Left lung (tissue), 14 donors: ENCODE measurements at places on chromosomes 7 and 10. TPM values are rescaled to one million over a fixed set of nuclear protein-coding genes. Genes with fewer than 3 reads are reported as not detected.

CPA4 gene
- 1.5 TPM for total RNA-seq

AKR1C4 gene
- not detected for total RNA-seq

C7orf33 gene
- total RNA-seq: not detected

TUBAL3 gene
- total RNA-seq: not detected

TASOR2 gene
- total RNA-seq: 66.5 TPM

GRCh38 chr7:158519633-158520174 is 67.9 kb downstream of the PTPRN2 start:
- no peaks in the 10 kb centered on the region for H3K27me3 ChIP-seq
- H3K27ac ChIP-seq: no peak overlapping the region
- H3K4me3 ChIP-seq: no peak overlapping the region
- no peak for DNase-seq
- no peaks in the 10 kb centered on the region for H3K4me1 ChIP-seq
- no peaks in the 10 kb centered on the region for H3K36me3 ChIP-seq

GRCh38 chr10:51955696-51956095 is 256.3 kb upstream of the CSTF2T start:
- H3K4me3 ChIP-seq: no peak overlapping the region
- no peaks in the 10 kb centered on the region for H3K36me3 ChIP-seq
- DNase-seq: no peak
- H3K4me1 ChIP-seq: no peaks in the 10 kb centered on the region

DNA sequence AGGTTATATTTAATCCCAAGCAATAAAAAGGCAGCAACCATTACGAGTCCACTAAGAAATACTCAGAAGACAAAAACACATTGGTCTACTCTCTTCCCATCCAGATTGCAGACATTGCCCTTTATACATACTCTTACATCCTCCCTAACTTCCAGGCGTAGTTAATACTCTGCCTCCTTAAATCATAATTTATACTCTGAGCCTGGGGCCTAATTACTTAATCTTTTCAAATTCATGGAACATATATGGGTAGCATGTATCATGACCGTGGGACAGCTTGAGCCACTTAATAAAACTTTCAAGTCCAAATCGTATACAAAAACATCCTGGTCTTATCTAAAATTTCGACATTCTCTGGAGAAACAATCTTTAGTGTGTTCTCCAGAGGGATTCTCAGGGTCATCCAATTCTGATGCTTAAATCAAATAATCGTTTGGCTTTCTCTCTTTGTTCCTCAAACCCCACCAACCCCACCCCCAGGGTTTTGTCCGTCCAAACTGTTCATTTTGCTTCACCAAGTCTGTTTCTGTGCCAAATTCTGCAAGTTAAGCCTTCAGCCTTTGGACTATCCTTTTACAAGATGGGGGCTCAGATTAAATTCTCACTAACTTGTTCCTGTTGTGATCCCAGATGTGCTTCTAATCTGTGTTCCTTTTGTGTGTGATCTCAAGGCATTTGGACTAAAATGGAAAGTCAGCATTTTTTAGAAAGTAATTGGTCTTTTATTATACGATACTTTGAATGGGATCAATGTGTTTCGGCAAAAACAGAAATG is 86.4 kb downstream of the ADAM12 start:
- no peaks in the 10 kb centered on the region for H3K36me3 ChIP-seq
- peak; percentile 38 for DNase-seq
- no peaks in the 10 kb centered on the region for H3K4me1 ChIP-seq
- H3K27me3 ChIP-seq: no peaks in the 10 kb centered on the region

GRCh38 chr7:76260171-76260703 is 42.2 kb upstream of the HSPB1 start:
- DNase-seq: no peak
- peaks cover 4% of the 10 kb centered on the region for H3K4me1 ChIP-seq
- no peak overlapping the region for H3K4me3 ChIP-seq
- peaks cover 12% of the 10 kb centered on the region for H3K27me3 ChIP-seq

DNA sequence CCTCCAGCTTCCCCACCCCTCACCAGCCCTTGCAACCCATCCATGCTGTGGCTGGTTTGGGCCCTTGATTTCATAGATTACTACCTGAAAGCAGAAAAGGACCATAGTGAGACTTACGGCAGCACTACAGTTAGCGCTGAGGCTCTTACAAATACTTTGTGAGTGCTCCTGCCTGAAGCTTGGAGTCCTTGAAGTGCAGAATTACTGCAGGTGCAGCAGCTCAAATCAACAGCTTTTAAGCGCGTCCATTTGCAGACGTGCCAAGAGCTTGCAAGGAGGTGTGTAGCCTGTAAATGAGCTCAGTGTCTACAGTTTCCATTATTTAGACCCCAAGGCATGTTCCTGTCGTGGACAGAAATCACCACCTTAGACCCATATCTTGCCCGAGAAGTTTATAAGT is 103.0 kb downstream of the CELF2 start:
- no peaks in the 10 kb centered on the region for H3K27me3 ChIP-seq
- no peaks in the 10 kb centered on the region for H3K4me1 ChIP-seq
- H3K4me3 ChIP-seq: no peak overlapping the region
- no peak overlapping the region for H3K27ac ChIP-seq

- no peak overlapping the region for H3K27ac ChIP-seq
- no peaks in the 10 kb centered on the region for H3K4me1 ChIP-seq
- H3K4me3 ChIP-seq: no peak overlapping the region
- DNase-seq: no peak
- no peaks in the 10 kb centered on the region for H3K36me3 ChIP-seq
These were observed 100.5 kb downstream of the CXCL12 start for GRCh38 chr10:44284198-44285084.

- no peak overlapping the region for H3K27ac ChIP-seq
- no peaks in the 10 kb centered on the region for H3K36me3 ChIP-seq
- H3K27me3 ChIP-seq: no peaks in the 10 kb centered on the region
- no peak overlapping the region for H3K4me3 ChIP-seq
- DNase-seq: no peak
These were observed 65.1 kb downstream of the SPAG6 start for GRCh38 chr10:22410394-22410793.

DNA sequence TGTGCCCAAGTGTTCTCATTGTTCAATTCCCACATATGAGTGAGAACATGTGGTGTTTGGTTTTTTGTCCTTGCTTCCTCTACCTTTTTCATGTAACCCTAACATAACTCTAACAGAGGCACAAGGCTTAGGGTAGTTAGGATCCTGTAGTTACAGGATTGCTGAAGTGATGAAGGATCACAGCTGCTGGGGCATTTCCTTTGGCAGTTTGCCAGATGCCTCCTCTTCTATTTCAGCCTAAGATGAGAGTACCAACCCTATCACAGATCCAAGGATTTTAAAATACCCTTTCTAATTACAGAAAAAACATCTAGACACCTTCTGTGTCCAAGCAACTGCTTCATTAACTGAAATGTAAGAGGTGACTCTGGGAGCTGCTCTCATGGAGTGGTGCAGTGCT is 141.7 kb upstream of the COL1A2 start:
- no peak overlapping the region for H3K4me3 ChIP-seq
- H3K36me3 ChIP-seq: no peaks in the 10 kb centered on the region
- no peaks in the 10 kb centered on the region for H3K27me3 ChIP-seq
- H3K4me1 ChIP-seq: no peaks in the 10 kb centered on the region
- DNase-seq: no peak

GRCh38 chr10:12540341-12540781 is 191.0 kb downstream of the CAMK1D start:
- H3K36me3 ChIP-seq: no peaks in the 10 kb centered on the region
- H3K27me3 ChIP-seq: no peaks in the 10 kb centered on the region
- H3K27ac ChIP-seq: no peak overlapping the region
- H3K4me1 ChIP-seq: no peaks in the 10 kb centered on the region
- no peak for DNase-seq
- H3K4me3 ChIP-seq: no peak overlapping the region

GRCh38 chr7:140084972-140085371 is 22.2 kb upstream of the PARP12 start:
- H3K4me1 ChIP-seq: no peaks in the 10 kb centered on the region
- no peaks in the 10 kb centered on the region for H3K27me3 ChIP-seq
- H3K27ac ChIP-seq: no peak overlapping the region
- H3K36me3 ChIP-seq: peaks cover 19% of the 10 kb centered on the region
- no peak overlapping the region for H3K4me3 ChIP-seq
- no peak for DNase-seq

DNA sequence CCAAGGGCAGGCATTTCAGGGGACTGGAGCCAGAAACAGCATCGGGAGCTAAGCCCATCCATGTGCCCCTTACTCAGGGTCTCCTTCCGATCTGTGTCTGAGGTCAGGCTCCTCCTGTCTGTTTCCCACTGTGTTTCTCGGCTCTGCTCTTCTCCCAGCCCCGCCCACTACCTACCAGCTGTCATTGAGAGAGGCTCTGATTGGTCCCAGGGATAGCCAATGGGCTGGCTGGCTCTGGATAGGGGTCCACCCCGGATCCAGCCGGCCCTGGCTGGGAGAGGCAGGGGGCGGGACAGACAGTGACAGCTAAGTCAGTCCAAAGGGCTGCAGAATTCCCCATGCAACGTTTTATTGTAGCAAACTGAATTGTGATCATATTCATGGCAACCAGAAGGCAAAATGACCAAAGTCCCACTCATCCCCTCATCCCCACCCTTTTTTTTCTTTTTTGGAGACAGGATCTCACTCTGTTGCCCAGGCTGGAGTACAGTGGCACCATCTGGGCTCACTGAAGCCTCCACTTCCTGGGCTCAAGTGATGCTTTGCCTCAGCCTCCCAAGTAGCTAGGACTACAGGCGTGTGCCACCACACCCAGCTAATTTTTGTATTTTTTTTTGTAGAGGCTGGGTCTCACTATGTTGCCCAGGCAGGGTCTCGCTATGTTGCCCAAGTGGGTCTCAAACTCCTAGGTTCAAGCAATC is 76.3 kb downstream of the CLIP2 start:
- H3K27ac ChIP-seq: no peak overlapping the region
- DNase-seq: no peak
- H3K27me3 ChIP-seq: no peaks in the 10 kb centered on the region
- no peak overlapping the region for H3K4me3 ChIP-seq
- peaks cover 16% of the 10 kb centered on the region for H3K36me3 ChIP-seq

DNA sequence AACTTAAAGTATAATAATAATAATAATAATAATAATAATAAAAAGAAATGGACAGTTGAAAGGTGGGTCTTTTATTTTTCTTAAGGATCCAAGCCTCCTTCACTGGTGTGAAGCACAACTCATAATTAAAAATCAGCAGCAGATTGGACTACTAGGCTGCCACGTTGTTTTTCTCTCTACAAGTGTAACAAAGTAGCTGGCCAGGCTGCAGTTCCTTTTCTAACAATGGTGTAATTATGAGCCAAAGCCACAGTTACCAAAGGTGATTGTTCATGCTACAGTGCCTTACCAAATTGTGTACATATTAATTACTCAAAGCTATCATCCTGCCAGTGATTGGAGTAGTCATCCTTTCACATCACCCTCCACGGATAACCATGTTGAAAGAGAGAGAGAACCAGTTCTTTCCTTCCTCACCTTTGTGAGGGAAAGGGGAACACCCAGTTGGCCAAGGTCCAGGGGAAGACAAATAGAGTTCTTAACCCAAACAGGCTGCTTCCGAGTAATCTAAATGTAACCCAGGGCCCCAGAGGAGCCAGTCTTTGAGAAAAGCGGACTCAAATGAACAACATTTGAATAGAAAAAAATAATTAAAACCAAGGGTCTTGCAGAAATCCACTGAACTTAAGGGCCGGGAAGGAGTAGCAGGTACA is 86.3 kb upstream of the NPS start:
- no peaks in the 10 kb centered on the region for H3K4me1 ChIP-seq
- no peak overlapping the region for H3K27ac ChIP-seq
- H3K27me3 ChIP-seq: no peaks in the 10 kb centered on the region
- H3K4me3 ChIP-seq: no peak overlapping the region
- H3K36me3 ChIP-seq: no peaks in the 10 kb centered on the region
- no peak for DNase-seq

GRCh38 chr10:8146650-8147049 is 92.2 kb downstream of the GATA3 start:
- no peaks in the 10 kb centered on the region for H3K27me3 ChIP-seq
- no peaks in the 10 kb centered on the region for H3K36me3 ChIP-seq
- DNase-seq: no peak
- no peak overlapping the region for H3K4me3 ChIP-seq

DNA sequence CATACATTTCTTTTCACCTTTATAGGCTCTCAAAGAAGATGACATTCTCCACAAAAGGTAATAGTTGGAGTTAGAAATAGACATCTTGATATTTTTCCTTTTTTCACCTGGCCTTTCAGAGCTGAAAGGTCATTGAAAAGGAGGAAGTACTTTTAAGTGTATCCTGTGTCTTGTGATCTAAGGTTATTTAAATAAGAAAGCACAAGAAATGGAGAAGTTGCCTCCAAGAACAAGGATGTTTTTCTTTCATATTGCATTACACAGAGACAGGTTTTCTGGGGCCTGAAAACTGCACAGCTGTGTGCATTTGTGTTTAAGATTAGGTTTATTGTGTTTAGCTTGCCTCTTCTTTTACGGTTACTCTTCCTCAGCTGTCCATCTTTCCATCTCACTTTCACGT is 103.4 kb upstream of the SEMA3D start:
- H3K36me3 ChIP-seq: no peaks in the 10 kb centered on the region
- H3K27me3 ChIP-seq: no peaks in the 10 kb centered on the region
- H3K27ac ChIP-seq: no peak overlapping the region
- H3K4me3 ChIP-seq: no peak overlapping the region

DNA sequence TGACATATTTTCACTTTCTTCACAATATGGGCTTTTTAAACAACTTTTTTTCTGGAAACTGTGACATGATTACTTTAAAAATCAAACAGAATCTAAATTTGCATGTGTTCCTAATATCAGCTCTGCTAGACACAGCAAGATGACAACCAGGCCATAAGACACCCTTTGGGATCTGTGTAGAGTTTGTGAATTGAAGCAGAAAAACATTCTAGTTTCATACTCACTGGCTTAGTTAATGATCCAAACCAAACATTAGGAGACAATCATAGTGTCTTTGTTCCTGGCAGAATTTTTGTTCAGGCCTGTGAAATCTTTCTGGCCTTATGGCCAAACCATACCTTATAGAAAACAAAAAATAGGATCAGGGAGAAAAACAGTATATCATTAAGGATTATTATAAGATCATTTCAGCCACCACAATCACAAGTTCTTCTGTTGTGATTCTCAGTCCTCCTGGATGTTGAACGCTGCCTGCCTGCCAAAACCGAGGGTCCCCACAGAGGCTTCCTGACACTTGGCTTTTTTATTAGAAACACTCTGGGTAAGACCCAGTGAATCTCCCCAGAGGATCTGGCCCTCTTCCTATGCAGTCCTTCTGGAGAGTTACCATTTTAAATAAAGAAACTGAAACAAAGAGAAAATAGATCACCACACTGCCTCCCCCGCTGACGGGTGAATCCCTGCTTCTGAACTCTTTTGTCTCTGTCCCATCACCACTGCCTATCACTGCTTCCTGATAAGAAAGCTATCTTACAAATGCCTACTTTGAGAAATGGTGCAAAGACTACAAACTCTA is 79.2 kb upstream of the PPP1R3C start:
- no peak for DNase-seq
- no peaks in the 10 kb centered on the region for H3K36me3 ChIP-seq
- H3K4me1 ChIP-seq: no peaks in the 10 kb centered on the region
- no peaks in the 10 kb centered on the region for H3K27me3 ChIP-seq
- H3K4me3 ChIP-seq: no peak overlapping the region
